NCI-H2029 treated with DMSO at 0.1 percent for 48 hours (cell line): ENCODE measurements at places on chromosomes 4 and X.

- DNase-seq: no peak
Measured at GRCh38 chr4:118350961-118351360, 1.8 kb downstream of the PRSS12 start.

DNA sequence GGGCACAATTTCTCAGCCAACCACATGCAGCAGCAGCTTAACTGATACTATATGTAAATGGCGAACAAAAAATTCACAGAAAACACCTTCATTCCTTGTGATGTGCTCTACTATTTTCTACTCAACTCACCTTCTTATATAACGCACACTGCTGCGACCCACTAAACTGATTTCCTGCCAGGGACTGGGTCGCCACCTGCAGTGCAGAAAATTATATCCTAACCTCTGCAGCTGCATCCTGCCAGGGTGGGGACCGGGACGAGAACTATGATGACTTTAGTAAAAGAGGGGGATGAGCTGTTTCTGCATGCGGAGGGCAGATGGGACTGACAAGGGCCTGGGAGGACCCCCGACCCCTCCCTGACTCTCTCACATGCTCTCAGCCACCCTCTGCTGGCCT is 27.4 kb downstream of the ABLIM2 start:
- DNase-seq: no peak

DNA sequence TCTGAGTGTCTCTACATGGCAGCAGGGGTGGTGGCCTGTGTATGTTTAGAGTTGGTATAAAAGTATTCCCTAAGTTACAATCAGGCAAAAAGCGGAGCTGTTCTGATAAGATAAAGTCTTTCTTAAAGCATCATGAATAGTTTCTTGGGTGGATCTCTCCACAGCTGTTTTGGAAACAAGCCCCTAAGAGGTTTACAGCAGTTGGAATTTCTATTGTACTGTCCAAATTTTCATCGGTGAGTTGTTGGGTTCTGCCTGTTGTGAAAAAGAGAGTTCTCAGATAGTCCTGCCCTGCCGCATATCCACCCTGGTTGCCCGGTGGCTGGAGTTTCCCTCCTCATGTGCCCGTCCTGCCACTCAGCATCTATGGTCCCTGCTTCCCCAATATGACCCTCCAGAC is 50.1 kb downstream of the C4orf51 start:
- DNase-seq: no peak

DNA sequence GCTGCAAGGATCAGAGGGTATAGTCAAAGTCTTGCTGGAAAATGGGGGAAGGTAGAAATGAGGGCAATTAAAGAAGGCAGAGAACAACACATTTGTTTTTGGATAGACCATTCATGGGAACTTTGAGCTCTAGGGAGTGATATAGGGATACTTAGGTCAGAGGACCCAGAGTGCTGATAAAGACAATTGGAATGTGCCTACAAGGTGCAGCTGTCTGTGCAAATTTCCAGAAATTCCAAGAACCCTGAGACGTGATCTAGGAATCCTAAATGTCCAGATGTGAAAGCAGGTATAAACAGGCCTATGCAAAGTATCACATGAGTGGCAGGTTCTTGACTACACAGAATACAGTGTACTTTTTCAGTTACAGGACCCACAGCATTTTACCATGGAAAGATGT is 24.2 kb downstream of the FNIP2 start:
- no peak for DNase-seq
